Small intestine (tissue), 16 donors: ENCODE measurements at places on chromosomes 3 and 15. TPM values are rescaled to one million over a fixed set of nuclear protein-coding genes. Genes with fewer than 3 reads are reported as not detected.

The HACD3 gene
- polyA plus RNA-seq = 5.1 TPM

The GPR27 gene
- polyA plus RNA-seq = not detected

The DZIP3 gene
- 1.1 TPM for polyA plus RNA-seq

The GNB4 gene
- 9.7 TPM for polyA plus RNA-seq

The RRP9 gene
- 26.0 TPM for polyA plus RNA-seq

The WDR93 gene
- polyA plus RNA-seq = not detected

The PCLAF gene
- 89.1 TPM for polyA plus RNA-seq

The TCF12 gene
- 62.0 TPM for polyA plus RNA-seq

The GOLGA6A gene
- polyA plus RNA-seq = not detected

The PAK6 gene
- polyA plus RNA-seq = 0.67 TPM

GRCh38 chr15:53670701-53671100 lies 88.8 kb downstream of the WDR72 start:
- H3K4me3 ChIP-seq = no peak overlapping the region
- no peaks in the 10 kb centered on the region for H3K4me1 ChIP-seq

DNA sequence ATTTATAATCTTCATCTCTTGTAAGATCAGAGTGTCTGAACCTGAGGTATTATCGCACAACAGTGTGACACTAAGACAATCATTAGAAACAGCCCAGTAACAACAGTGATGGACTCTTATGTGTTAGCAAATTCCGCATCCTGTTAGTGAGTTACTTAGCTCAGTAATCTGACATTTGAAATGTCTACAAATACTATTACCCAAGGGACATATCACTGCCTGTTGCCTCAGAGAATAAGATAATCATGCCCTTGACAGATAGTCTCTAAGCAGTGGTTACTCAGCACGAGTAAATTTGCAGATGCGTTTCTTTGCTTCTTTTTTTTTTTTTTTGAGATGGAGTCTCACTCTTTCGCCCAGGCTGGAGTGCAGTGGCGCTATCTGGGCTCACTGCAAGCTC lies 13.4 kb upstream of the RTP1 start:
- H3K27me3 ChIP-seq = peaks cover 1% of the 10 kb centered on the region
- H3K27ac ChIP-seq = no peak overlapping the region
- peaks cover 20% of the 10 kb centered on the region for H3K4me1 ChIP-seq
- no peak overlapping the region for H3K4me3 ChIP-seq

- H3K27me3 ChIP-seq = no peaks in the 10 kb centered on the region
- DNase-seq = no peak
- no peaks in the 10 kb centered on the region for H3K4me1 ChIP-seq
- peaks cover 15% of the 10 kb centered on the region for H3K36me3 ChIP-seq
- H3K4me3 ChIP-seq = peak overlapping the region; percentile 41
- H3K27ac ChIP-seq = no peak overlapping the region
These were observed 27.5 kb downstream of the NR1I2 start for GRCh38 chr3:119809249-119810017.

DNA sequence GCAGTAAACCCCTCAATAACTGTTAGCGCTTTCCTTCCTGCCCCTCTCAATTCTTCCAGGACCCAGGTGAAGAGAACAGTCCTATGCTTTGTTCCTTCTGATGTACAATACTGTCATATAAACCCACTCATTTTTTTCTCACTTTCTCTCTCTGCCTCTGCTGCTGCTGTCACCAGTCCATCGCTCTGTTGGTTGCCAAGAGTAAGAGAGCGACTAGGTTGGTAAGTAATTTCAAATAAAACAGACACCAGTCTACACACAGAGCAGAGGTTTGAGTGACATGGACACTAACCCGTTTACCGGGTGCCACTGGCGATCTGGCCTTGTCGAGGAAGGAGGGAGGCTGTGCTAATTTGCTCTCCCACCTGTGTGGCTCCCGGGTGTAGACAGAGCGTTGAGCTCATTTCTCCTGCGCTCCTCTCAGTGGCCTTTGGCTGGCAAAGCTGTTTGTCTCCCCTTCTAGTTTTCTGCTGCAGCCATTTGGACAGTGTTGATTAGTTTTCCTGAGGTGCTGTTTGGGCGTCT lies 215.4 kb downstream of the THSD4 start:
- H3K27me3 ChIP-seq = no peaks in the 10 kb centered on the region
- H3K36me3 ChIP-seq = no peaks in the 10 kb centered on the region
- H3K4me3 ChIP-seq = no peak overlapping the region
- DNase-seq = no peak
- H3K4me1 ChIP-seq = peaks cover 9% of the 10 kb centered on the region
- H3K27ac ChIP-seq = no peak overlapping the region

DNA sequence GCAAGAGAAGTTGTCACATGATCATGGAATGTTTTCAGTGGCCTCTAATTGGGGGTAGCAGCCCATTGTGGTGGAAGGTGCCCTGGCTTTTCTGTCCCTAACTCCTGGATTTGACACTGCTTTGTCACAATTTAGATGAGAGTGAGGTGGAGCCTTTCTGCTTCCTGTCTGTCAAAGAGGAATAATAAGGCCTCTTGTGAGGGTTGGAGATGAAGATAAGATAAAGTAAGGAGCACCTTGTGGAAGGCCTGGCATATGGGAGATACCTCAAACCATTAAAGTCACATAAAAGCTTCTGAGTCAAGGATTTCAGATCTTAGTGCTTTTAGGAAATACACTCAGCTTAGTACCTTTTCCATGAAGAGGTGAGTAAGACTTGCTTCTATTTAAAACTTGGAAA lies 172.6 kb upstream of the FAM3D start:
- DNase-seq = no peak
- H3K27ac ChIP-seq = no peak overlapping the region
- no peaks in the 10 kb centered on the region for H3K4me1 ChIP-seq
- no peaks in the 10 kb centered on the region for H3K27me3 ChIP-seq

GRCh38 chr15:101046826-101047225 lies 127.7 kb downstream of the LRRK1 start:
- H3K4me3 ChIP-seq = no peak overlapping the region
- no peaks in the 10 kb centered on the region for H3K4me1 ChIP-seq
- H3K27ac ChIP-seq = no peak overlapping the region
- DNase-seq = no peak
- H3K36me3 ChIP-seq = peaks cover 7% of the 10 kb centered on the region

GRCh38 chr3:50254577-50255250 lies 14.2 kb upstream of the SEMA3B start:
- no peak for DNase-seq
- no peak overlapping the region for H3K4me3 ChIP-seq
- peaks cover 8% of the 10 kb centered on the region for H3K36me3 ChIP-seq
- peaks cover 10% of the 10 kb centered on the region for H3K4me1 ChIP-seq
- H3K27me3 ChIP-seq = no peaks in the 10 kb centered on the region

DNA sequence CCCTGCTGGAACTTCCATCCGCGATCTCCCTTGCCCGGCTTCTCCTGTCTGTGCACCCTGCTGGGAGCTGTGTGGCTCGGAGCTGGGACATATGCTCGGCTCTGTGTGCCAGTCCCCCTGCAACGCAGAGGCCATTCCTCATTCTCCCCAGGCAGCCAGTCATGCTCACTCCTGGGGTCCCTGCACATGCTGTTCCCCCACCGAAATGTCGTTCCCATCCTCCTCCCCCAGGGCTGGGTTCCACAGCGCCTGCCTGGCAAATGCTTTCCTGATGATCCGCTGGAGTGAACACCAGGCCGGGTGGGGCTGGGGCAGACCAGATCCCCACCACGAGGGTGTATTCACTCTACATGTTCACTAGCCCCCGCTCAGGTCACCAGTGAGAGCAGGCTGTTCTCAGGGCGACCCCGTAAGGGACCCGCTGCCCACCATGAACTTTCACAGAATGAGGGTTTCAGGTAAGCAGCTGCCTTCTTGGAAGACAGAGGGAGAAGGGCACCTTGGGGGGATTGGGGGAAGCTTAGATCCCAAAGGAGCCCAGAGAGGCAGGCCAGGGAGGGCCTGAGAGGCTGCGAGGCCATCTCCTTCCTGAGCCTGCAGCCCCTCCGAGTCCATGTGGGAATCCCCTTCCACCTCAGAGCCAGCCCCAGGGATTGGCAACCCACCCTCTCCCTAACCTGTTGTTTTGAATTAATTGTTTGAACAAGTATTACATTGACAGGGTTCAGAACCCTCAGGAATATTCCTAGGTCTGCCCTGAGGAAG lies 88.7 kb upstream of the IQSEC1 start:
- no peak overlapping the region for H3K27ac ChIP-seq
- H3K4me3 ChIP-seq = no peak overlapping the region

DNA sequence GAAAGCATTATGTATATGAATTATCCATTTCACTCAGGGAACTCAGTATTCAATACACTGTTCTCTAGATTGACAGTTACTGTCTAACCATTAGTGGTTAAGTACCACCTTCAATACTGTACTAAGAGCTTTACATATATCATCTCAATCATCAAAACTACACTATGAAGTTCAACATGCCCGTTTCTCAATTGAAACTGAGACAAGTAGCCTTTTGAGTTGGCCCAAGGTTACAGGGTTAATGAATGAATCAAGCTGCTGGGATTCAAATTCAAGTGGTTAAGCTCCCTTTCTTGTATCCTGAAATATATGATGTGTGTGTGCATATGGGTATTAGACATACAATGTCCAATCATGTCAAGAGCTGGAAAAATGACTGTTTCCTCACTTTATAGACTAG lies 5.8 kb downstream of the TASOR start:
- no peaks in the 10 kb centered on the region for H3K27me3 ChIP-seq
- no peak for DNase-seq
- H3K27ac ChIP-seq = no peak overlapping the region
- no peaks in the 10 kb centered on the region for H3K36me3 ChIP-seq
- H3K4me3 ChIP-seq = no peak overlapping the region

GRCh38 chr15:101394056-101394630 lies 95.4 kb downstream of the PCSK6 start:
- no peaks in the 10 kb centered on the region for H3K27me3 ChIP-seq
- DNase-seq = no peak
- H3K36me3 ChIP-seq = no peaks in the 10 kb centered on the region
- H3K4me3 ChIP-seq = no peak overlapping the region
- no peaks in the 10 kb centered on the region for H3K4me1 ChIP-seq

GRCh38 chr3:187340578-187340977 lies 27.6 kb upstream of the RTP4 start:
- DNase-seq = no peak
- no peak overlapping the region for H3K27ac ChIP-seq
- H3K4me3 ChIP-seq = no peak overlapping the region
- no peaks in the 10 kb centered on the region for H3K36me3 ChIP-seq
- no peaks in the 10 kb centered on the region for H3K4me1 ChIP-seq
- no peaks in the 10 kb centered on the region for H3K27me3 ChIP-seq

- no peak for DNase-seq
- no peaks in the 10 kb centered on the region for H3K4me1 ChIP-seq
- H3K36me3 ChIP-seq = no peaks in the 10 kb centered on the region
- H3K27ac ChIP-seq = no peak overlapping the region
- no peak overlapping the region for H3K4me3 ChIP-seq
These were observed 310.0 kb upstream of the WNT5A start for GRCh38 chr3:55797084-55797483.

DNA sequence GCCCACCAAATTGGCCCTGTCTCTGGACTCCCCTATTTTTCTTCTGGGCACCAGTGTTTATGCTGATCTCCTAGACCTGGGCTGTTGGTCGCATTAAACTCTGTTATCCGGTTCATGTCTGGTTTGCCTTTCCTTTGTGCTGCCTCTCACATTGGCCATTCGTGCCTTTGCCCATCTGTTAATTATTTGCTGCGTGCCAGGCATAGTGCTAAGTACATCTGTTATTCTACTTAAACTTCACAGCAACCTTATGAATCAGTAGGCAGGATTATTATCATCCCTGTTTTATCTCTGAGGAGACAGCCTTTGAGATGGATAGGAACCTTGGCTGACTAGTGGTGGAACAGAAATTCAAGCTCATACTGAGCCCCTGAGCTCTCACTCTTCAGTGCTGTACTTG lies 76.0 kb downstream of the THSD4 start:
- no peak overlapping the region for H3K4me3 ChIP-seq
- no peaks in the 10 kb centered on the region for H3K27me3 ChIP-seq
- H3K4me1 ChIP-seq = no peaks in the 10 kb centered on the region
- DNase-seq = no peak
- no peak overlapping the region for H3K27ac ChIP-seq

DNA sequence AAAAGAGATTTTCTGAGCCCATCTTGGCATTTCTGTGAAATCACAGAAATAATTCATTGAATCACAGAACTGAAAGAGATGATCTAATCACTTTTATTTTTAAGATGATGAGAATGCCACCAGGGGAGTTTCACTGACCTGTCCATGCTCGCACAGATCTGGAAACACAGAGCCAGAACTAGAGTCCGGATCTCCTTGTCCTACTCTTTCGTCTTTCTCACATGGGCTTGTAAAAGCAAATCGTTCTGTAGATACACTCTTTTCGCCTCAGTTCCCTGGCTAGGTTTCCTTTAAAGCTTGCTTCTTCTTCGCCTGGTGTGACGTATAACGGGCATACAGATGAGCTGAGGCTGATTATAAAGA lies 122.5 kb upstream of the SPRED1 start:
- H3K27me3 ChIP-seq = no peaks in the 10 kb centered on the region
- DNase-seq = no peak
- H3K4me1 ChIP-seq = peaks cover 4% of the 10 kb centered on the region
- H3K27ac ChIP-seq = peak overlapping the region; percentile 13
- H3K36me3 ChIP-seq = no peaks in the 10 kb centered on the region

DNA sequence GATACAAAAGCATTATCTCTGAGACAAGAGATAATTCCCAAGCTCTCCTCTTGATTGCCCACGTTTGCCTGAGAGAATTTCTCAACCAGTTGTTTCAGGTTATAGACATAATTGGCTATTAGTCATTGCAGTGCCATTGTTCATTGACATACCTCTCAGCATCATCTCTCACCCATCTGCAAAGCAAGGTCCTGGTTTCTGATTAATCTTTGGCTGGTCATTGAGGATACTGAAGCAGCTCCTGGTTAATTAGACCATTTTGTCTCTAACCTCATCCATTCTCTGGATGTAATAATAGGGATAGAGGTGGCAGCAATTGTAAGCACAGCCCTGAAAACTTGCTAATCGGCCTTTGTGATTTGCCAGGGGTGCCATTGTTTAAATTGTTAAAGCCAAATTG lies 104.2 kb downstream of the CNTN6 start:
- no peak for DNase-seq
- no peak overlapping the region for H3K27ac ChIP-seq
- no peaks in the 10 kb centered on the region for H3K4me1 ChIP-seq
- H3K27me3 ChIP-seq = no peaks in the 10 kb centered on the region

- H3K27ac ChIP-seq = no peak overlapping the region
- no peaks in the 10 kb centered on the region for H3K27me3 ChIP-seq
- H3K4me3 ChIP-seq = no peak overlapping the region
- DNase-seq = no peak
- H3K36me3 ChIP-seq = peaks cover 11% of the 10 kb centered on the region
- H3K4me1 ChIP-seq = no peaks in the 10 kb centered on the region
These were observed 6.4 kb upstream of the IGF2BP2 start for GRCh38 chr3:185831195-185831594.

DNA sequence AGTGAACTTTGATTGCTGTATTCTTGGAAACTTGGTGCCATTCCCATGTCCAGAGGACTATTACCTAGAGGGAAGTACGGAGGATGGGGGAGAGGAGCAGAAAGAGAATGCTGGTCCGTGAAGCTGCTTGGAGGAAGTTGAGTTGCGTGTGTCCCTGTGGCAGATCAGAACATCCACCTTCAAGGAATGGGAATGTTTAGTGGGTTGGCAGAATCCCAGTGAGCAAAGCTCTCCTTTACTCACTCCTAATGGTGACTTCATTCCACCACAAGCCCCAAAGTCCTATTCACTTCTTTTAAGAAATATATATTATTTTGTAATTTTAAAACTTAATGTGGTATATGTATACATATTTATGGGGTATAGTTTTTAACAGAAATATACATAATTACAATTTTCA lies 247.8 kb upstream of the FEZF2 start:
- no peak for DNase-seq
- no peaks in the 10 kb centered on the region for H3K4me1 ChIP-seq
- no peaks in the 10 kb centered on the region for H3K36me3 ChIP-seq
- H3K27me3 ChIP-seq = peaks cover 2% of the 10 kb centered on the region
- H3K4me3 ChIP-seq = no peak overlapping the region
